ENCODE measurements at places on chromosomes 12 and 14.

DNA sequence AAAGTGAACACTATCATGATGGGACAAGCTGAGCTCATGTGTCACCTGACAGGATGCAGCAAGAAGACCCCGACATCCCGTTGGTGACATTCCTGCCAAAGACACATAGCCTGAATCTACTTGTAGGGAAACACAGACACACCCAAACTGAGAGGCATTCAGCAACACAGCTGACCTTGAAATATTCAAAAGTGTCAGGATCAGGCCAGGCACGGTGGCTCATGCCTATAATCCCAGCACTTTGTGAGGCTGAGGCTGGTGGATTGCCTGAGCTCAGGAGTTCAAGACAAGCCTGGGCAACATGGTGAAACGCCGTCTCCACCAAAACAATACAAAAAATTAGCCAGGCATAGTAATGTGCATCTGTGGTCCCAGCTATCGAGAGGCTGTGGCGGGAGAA lies 232.0 kb upstream of the PLXNC1 start:
- no peak for DNase-seq

- no peak for DNase-seq
Observed at GRCh38 chr14:24310646-24311604, at the start of gene LTB4R. TSS of gene LTB4R (plus strand) at chr14:24311502. CDS start at chr14:24315652, 4,150 bp downstream.

GRCh38 chr12:14960548-14961465 lies 594 bp downstream of the ARHGDIB start:
- no peak for DNase-seq

- no peak for DNase-seq
Observed at GRCh38 chr12:49865109-49865781, 22.3 kb upstream of the BCDIN3D start.
